ENCODE measurements at places on chromosomes 13 and 19.
A peak's percentile ranks its signal among the peaks of the same experiment; 100 is the strongest.

DNA sequence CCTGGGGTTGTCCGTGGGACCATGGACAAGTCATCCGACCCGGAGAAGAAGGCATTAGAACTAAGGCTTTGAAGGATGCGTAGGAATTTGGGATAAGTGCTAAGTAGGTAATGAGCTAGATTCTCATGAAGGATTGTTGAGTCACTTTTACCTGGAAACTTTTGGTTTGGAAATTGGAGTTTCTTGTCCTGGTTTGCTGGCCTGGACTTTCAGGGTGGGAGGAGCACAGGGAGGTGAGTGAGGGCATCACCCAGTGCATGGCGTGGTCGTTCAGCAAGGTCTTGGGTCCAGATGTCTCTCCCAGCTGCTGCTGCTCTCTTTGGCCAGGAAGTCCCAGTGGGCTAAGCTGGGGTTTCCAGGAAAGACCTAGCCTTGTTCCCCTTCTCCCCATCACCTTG is 7.6 kb downstream of the NFIC start:
- no peak for DNase-seq

DNA sequence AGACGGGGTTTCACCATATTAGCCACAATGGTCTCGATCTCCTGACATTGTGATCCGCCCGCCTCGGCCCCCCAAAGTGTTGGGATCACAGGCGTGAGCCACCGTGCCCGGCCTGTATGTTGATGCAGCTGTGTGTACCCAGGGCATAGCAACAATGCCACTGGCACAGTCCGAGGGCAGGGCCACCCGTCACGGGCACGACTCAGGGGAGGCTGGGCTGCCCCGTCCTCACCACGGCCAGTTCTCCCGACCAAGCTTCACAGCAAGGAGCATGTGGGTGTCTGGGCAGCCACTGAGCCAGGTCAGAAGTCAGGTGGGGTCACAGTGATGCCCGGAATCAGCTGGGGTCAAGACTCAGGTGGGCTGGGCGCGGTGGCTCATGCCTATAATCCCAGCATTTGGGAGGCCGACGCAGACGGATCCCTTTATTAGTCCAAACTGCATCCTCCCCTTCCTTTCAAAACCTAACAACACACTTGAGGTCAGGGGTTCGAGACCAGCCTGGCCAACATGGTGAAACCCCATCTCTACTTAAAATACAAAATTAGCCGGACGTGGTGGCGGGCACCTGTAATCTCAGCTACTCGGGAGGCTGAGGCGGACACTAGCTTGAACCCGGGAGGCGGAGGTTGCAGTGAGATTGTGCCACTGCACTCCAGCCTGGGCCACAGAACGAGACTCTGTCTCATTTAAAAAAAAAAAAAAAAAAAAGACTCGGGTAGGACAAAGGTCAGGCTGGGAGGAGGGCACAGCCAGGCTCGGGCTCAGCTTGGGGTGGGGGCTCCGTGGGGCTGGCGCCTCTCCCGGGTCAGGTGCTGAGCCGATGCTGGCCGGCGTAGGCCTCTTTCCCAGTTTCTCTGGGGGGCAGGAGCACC is 1.2 kb upstream of the CDC34 start:
- DNase-seq: no peak

DNA sequence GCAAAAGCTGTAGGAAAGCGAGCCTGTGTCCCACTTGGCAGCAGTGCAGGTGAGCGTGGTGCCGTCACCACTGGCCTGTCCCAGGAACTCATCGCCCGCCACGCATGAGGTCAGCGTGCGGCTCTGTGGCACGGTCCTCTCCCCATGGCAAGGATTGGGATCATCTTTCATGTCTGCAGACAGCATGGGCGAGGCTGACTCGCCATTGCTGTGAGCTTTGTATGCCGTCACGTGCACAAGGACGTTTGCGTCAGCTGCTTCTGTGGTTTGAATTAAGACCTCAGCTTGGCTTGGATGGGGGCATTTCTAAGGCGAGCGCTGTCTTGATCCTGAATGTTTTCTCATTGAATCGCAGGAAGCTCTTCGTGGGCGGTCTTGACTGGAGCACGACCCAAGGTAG is 9.8 kb downstream of the DAZAP1 start:
- DNase-seq: no peak

GRCh38 chr13:78862446-78862845 is 203.5 kb upstream of the OBI1 start:
- no peak for DNase-seq

- DNase-seq: no peak
Observed at GRCh38 chr19:42290523-42291434, 11.2 kb upstream of the PRR19 start.

DNA sequence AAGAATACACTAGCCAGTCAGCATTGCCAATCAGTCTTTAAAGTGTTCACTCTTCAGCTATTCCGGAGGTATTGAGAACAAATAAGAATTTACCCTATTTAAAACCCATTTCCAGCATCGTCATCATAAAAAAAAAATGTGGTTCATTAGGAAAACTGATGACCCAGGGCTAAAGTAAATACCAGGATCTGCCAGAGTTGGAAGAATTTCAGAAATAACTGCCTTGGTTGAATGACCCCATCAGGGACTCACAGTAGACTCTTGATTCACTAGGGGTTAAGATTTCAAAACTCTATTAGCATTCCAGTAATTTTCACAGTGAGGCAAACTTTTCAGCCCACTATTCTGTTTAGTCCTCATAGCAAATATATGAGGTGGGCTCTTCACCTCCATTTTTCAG is 377.0 kb downstream of the ITGBL1 start:
- no peak for DNase-seq

DNA sequence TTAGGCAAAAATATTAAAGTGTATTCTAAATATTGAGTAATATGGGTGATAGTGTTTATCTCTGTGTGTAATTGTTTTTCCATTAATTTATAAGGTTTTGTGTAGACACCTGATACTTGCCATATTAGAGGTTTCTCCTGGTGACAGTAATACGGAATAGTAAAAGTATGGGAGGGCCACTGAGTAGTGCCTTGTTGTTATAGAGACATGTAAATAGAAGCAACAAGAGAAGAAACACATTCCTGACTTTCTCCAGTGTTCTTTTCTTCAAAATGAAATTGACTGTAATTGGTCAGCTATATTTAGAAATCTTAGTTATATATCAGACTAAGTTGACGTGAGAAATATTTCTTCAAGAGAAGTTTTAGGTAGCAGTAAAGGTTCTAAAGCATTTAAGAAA is 18.5 kb downstream of the RNASEH2B start:
- DNase-seq: no peak

DNA sequence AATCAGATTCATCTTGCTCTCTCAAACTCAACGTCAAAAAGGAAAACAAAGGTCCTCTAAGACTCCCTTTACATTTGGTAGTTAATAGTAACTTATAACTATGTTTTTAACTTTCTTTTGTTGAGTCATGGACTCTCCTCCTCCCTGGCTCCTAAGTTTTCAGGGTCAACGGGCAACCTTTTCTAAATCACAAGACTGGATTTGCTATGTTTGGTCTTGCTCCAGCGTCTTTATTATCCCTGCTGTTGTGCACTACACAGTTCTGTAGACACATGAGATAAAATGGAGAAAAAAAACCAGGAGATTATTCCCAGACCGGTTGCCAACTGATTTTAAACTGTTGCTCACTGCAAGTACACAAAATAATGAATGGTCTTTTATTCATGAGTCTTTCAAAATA is 1.9 kb upstream of the ITM2B start:
- no peak for DNase-seq

DNA sequence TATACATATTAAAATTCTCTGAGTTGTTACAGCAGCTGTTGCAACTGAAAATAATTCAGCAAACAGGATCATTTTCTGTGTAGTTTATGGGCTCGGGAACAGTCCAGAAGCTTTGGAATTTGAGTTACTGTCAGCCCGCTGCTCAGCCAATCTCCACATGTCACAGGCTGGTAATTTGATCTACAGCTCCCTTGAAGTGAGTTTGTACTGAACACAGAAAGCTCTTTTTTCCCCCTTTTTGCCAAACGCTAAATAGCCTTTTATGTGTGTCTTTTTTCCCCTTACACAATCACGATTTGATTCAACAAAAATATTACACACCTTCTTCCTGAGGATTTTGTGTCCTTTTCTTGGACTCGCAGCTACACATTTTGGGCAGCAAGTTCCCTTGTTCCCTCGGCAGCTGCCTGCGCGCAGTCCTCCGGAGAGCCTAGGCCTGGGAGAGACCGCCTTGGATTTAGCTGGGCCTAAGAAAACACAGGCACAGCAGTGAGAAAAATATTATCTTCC is 371.4 kb downstream of the KCNRG start:
- DNase-seq: no peak

GRCh38 chr13:99415014-99415650 is 86.1 kb upstream of the TM9SF2 start:
- no peak for DNase-seq

DNA sequence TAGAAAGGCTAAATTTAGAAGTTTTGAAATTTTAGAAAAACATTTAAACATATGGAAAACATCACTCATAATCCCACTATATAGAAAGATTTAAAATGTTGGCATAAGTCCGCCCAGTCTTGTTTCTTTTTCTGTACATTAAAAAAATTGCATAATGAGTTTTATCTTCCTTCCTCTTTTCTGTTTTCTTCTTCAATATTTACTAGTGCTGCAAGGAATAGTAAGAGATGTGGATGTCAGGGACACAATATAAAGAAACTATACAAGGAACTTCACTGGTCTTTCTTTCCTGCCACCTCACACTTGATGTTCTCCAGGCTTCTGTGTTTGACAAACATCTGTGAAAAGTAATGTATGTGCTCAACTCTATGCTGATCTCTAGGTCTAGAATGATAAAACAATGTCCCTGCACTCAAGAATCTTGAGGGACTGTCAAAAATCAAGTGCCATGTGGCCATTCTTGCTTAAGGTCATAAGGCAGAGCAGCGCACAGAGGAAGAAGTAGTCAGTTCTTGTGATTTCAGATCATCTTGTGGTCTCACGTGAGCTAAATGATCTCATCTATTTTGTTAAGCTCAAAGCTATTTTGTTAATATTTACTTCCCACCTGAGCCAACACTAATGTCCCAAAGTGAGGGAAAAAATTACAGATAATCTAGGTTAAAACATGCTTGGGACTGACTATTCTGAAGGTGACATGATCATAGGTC is 186.9 kb upstream of the OBI1 start:
- DNase-seq: no peak

DNA sequence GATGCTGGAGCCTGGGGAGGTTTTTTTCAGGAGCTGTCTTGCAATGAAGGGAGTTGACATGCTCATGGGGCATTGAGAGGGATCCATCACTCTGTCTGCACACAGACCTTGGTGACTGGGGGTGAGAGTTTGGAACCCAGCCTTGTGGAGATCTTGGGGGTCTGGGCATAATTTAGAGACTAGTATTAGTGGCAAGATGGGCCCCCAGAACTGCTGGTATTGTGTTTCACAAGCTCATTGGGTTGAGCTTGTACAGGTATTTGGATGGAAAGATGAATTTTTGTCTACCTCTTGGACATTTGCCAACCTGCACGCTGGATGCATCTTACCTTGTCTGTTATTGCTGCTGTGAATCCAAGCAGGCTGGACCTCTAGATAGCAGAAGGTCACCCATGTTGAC is at the start of gene OR2Z1:
Gene OR2Z1 (plus strand): TSS at position 301 of the 400 bp plus-strand sequence. CDS start 9,395 bp downstream, outside the sequence.
- DNase-seq: no peak

- DNase-seq: no peak
Observed at GRCh38 chr13:97191615-97192014, 30.5 kb upstream of the MBNL2 start.

DNA sequence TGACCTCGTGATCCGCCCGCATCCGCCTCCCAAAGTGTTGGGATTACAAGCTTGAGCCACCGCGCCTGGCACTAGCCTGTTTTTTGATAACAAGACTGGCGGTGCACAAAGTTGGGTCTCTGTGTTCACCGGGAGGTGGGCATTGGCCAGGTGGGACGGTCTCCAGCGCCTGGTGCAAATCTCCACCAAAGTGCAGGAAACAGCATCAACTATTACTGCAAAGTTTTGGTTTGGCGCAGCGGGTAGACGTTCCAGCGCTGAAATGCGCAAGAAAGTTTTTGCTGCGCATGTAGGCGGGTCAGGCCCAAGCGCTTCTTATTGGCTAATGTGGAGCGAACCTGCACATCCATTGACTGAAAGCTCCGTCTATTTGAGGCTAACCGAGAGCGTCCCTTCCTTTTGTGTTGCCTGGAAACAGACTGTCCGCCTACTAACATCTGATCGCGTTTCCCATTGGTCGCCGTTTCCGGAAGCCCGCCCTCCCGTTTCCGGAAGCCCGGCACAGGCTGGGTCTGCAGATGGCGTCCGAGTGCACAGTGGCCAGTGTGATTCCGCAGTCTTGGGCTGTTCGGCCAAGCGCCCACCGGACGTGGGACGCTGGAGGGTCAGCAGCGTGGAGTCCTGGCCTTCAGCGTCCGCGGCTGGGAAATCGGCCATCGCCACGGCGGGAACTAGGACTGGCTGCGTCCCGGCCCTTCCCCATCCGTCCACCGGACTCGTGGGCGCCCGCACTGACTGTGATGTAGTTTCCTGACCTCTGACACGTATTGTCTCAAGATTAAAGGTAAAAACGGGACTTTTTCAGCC is 53.3 kb upstream of the ZNF527 start:
- DNase-seq: peak; percentile 75

DNA sequence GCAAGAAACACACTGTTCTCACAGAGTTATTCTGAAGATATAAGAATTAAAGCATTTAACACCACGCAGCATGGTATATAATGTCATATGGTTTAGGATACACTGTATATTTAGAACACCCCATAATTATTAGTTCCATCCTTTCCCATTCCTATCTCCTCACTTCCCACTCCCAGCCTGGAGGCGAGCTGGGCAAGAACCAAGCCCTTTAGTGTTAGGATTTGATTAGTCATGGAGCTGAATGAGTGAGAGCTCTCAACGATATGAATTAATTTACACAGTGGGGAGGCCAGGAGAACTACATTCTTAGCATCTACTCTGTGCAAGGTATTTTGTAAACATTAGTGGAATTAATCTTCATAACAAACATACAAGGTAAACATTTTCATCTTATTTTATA is 934.3 kb downstream of the DIAPH3 start:
- DNase-seq: no peak

GRCh38 chr13:74444864-74445479 is 310.8 kb upstream of the KLF12 start:
- DNase-seq: no peak

DNA sequence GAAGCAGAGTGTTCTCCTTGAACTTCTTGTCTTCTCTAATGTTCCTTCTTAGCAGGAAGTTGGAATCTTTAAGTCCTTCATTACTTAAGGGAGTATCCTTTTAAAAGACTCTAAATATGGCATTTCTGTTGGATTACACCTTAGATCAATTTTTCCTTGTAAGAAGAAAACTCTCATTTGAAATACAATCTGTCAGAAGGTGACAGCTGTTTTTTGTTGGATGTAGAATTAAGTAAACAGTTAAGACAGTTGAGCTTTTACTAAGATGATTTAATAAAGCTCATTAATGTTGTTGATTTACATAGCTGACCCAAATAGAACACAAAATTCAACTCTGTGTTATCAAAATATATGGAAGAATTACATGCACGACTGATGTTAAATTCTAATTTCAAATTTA is 16.7 kb upstream of the MBNL2 start:
- DNase-seq: no peak

DNA sequence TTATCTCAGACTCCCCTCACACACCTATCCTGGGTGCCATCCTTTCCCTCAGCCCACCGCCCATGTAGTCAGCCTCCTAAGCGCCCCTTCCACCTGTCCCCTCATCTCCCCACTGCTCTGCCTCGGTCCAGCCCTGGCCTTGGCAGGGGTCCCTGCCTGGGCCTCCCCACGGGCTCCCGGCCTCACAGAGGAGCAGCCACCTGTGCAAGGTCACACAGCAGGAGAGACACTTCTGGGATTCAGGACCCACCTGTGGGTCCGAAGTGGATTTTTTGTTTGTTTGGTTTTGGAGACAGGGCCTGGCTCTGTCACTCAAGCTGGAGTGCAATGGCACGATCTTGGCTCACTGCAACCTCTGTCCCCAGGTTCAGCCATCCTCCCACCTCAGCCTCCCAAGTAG is 713 bp upstream of the UPK1A start:
- DNase-seq: no peak
